ENCODE measurements at places on chromosomes 7 and 10. TPM values are rescaled to one million over a fixed set of nuclear protein-coding genes. Genes with fewer than 3 reads are reported as not detected.

EPO gene
- not detected for total RNA-seq

KLF14 gene
- total RNA-seq: 0.05 TPM

CTAGE8 gene
- not detected for total RNA-seq

CLDN15 gene
- 16.5 TPM for total RNA-seq

LHPP gene
- 11.3 TPM for total RNA-seq

DNAH11 gene
- total RNA-seq: 0.26 TPM

CHCHD1 gene
- total RNA-seq: 72.9 TPM

CNPY1 gene
- total RNA-seq: not detected

All from A549 treated with DMSO at 1 μM for 4 hours (cell line).